Smooth muscle cell of the brain vasculature (primary cell): ENCODE measurements at places on chromosomes 2 and 18.

DNA sequence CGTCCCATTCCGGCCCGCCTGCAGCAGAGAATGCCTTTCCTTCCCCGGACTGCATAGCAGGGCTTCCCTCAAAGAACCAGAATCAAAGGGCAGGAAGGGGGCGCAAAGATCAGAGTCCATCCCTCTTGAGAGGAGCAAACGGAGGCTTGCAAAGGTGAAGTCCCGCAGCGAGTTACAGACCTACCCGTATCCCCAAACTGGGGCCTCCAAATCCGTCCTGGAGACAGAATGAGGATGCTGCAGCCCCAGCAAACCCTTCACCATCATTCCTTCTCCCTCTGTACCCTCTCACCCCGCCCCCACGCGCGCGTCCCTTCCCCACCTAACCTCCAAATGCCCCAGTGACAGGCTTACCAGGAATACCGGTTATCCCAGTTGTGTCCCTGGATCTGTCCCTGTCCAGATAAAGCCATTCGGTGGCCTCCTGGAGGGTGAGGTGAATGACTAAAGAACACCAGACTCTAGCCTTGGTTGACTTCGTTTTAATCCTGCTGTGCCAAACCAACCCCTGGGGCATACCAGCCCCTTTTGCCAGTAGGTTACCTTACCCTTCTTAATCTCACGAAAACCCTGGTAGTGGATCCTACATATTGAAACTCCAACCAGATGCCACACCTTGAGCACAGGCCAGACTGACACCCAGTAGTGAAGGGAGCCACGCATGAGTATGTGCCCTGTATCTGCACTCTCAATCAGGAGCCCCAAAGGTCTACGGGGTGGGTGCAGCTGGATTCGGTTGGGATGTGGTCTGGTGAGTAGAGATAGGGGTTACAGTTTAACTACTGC lies 961 bp upstream of the SLC40A1 start:
- no peak for DNase-seq

DNA sequence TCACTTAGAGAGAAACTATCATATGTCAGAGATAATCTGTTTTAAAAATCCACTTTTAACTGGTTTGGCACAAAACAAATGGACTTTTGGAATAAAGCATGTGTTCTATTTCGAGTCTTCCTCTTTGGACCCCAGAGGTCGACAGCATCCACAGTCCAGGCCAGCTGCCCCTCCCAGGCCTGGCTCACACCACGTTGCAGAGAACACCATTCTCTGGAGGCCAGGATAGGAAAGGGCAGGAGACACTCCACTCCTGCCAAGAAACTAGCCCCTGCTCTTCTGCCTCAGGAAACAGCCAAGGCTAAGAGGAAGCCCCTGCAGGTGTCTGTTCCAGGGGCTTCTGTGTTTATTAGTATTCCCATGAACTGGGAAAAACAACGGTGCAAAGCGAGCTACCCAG lies 456.6 kb upstream of the ID2 start:
- no peak for DNase-seq

DNA sequence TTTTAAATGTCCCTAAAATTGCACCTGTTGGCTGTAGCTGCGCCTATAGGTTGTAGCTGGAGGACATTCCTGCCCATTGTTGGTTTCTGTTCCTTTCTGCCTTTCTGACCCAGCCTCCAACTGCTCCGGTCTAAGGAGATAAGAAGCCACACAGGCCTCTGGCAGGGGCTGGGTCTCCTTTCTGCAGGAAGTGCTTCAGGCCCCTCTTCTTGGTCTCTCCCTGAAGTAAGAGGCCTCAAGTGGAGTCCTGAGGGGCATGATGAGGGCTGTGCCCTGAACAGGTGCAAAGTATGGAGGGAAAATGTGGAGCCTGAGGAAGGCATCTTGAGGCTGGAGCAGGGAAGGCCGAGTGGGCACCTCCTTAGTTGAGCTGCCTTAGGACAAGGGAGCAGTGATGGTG lies 10.4 kb upstream of the SFTPB start:
- no peak for DNase-seq

- DNase-seq = no peak
Measured at GRCh38 chr2:241645915-241646645, 8.6 kb downstream of the ATG4B start.

GRCh38 chr2:134927195-134927594 lies 8.6 kb downstream of the CCNT2 start:
- DNase-seq = no peak

DNA sequence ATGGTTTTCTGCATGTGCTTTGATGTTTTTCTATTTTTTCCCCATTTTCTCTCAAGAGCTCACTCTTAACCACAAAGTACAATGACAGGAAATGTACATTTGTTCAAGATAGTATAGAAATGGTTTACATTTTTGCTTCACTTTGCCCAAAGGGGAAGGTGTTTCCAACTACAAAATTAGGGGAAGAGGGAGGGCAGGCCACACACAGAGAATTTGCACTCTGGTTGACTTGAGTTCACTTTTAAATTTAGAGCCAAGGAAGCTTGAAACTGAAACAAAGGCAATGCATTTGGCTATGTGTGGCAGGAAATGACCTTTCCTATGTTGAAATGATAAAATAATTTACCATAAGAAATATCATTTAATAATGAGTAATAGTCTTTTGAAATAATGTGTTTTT lies 19.1 kb upstream of the VIT start:
- no peak for DNase-seq

- no peak for DNase-seq
Measured at GRCh38 chr18:23634692-23635091, 28.0 kb downstream of the ANKRD29 start.

- DNase-seq = no peak
Measured at GRCh38 chr18:74652392-74652988, 54.8 kb downstream of the ZNF407 start.

- DNase-seq = no peak
Measured at GRCh38 chr2:38138419-38138818, 62.5 kb upstream of the CYP1B1 start.

DNA sequence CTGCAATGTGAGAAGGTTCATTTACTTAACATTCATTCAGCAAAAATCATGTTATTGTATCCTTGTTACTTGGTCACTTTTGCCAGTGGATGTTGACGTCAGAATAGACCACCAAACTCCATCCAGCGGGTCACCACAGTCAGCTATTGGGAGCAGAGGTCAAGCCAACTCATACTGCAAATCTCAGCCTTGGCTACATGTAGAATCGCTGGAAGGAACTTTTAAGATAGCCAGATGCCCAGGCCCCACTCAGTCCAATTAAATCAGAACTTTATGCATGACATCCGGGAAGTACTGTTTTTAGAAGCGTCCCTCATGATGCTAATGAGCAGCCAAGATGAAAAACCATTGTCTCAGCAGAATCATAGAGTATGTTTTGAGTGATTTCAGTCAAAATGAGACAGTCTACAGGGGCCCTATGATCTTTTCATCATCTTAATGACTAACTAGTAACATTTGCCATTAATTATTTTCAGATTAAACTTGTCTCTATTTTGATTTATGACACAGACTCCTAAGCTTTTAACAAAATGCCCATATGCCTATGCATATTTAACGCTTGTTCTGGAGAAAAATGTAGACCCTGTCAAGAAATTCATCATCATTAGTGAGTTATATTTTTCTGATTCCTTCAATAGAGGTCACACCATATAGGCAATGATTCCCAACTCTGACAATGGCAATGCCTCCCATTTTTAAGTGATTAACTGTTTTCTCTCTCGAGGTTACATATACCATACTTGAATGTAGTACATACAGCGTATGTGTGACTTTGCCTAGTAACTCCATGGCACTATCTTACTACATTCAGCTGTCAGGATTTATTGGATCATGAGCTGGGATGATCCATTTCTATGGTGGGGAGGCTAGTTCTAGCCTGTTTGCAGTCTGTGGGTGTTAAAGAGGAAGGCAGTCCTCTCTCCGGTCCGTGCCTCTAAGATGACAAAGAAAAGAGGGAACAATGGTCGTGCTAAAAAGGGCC lies 63.7 kb upstream of the CCBE1 start:
- no peak for DNase-seq

- DNase-seq = no peak
Measured at GRCh38 chr2:31380243-31380642, 34.3 kb downstream of the XDH start.

DNA sequence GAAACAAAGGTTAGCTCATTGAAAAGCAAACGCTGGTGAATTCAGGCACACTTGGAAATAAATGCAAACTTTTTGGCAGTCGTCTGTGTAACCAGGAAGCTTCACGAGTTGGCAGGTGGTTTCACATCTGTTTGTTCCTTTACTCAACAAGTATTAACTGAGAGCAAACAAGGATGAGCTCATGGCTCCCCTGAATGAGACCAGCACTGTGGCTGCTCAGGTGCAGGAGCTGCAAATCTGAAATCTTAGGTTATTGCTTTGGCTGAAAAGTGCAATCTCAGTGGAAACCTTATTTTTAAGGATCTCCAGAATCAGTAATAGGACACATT lies 46.3 kb downstream of the SH3RF3 start:
- no peak for DNase-seq

GRCh38 chr2:95001701-95002100 lies 23.8 kb upstream of the MAL start:
- DNase-seq = no peak

- no peak for DNase-seq
Measured at GRCh38 chr18:24421831-24422230, 4.6 kb upstream of the IMPACT start.

DNA sequence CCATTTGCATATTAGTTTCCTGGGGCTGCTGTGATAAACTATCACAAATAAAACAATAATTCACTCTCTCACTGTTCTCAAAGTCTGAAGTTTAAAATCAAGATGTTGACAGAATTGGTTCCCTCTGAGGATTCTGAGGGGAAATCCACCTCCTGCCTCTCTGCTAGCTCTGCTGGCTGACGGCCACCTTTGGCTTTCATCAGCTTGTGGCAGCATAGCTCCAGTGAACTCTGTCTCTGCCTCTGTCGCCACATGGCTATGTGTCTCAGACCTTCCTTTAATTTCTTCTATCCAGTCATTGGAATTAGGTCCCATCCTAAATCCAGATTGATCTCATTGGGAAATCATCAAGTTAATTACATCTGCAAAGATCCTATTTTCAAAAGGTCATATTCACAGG lies 38.9 kb upstream of the TRIM43 start:
- no peak for DNase-seq
